Stimulated activated CD8-positive, alpha-beta memory T cell treated with anti-CD3 and anti-CD28 coated beads, Interleukin-7, amount 100 ng/mL, for 4 hours (primary cell): ENCODE measurements at places on chromosomes 16 and 17.

- DNase-seq, result no peak
These were observed 173.8 kb upstream of the IRX3 start for GRCh38 chr16:54460263-54460860.

GRCh38 chr17:43402078-43402477, 3.3 kb downstream of the ARL4D start:
- DNase-seq, result no peak

GRCh38 chr17:7356756-7357155, 1.8 kb downstream of the TMEM95 start:
- DNase-seq, result no peak

DNA sequence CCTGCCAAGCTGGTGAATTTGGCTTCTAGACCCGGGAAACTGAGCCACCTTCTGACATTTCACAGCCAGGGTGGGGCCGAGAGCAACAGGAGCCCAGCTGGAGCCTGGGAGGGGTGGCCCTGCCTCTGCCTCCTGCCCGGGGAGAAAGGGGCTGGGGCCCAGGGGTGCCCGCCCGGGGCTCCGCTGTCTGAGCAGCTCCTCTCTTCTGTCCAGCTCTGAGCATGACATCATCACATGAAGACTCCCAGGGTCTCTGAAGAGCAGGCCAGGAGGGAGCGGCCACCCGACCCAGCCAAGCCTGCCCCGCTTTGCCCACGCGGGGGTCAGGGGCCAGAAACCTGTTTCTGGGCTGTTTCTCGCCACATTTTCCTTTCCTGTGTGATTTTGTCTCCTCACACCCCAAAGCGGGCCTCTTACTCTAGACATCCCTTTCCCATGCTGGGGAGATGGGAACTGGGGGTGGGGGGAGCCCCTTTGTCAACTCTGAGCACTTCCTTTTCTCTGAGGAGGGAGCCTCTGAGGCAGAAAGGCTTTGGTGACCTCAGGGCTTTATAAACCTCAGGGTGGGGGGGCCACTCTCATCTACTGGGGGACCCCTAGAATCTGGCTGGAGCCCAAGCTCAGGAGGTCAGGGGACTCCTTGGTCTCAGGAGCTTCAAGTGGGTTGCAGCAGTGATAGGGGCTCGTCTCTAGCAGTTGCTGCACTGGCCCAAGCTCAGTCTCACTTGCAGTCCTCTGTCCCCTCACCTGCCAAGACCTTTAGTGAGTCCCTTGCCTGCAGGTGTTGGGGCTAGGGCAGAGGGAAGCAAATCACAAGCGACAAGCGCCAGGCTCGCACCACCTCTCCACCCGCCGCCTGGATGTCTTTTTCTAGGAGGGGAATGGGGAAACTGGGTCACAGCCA, 7.6 kb downstream of the UBALD2 start:
- no peak for DNase-seq

DNA sequence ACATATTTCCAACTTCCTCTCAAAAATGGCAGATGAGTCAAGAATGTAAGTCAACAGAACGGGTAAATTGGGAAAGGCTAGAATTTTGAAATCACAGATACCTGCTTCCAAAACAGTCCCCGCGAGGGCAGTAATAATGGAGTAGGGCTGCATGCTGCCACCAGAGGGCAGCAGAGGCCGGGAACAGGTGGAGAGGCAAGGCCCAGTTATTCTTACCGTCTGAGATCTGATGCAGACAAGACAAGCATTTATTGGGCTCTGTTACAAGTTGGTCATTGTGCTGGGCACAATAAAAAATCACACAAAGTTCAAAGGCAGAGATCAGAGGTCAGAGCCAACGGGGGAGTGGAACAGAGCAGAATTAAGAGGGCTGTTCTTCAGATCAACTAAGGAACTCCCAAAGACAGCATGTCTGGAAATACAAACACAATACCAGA, 8.8 kb upstream of the MLKL start:
- peak; percentile 67 for DNase-seq

GRCh38 chr17:55117164-55117563, 147.6 kb upstream of the HLF start:
- no peak for DNase-seq

GRCh38 chr16:87410968-87411367, 18.8 kb downstream of the MAP1LC3B start:
- DNase-seq, result no peak

GRCh38 chr17:49285716-49286115, 55.1 kb upstream of the PHOSPHO1 start:
- no peak for DNase-seq

DNA sequence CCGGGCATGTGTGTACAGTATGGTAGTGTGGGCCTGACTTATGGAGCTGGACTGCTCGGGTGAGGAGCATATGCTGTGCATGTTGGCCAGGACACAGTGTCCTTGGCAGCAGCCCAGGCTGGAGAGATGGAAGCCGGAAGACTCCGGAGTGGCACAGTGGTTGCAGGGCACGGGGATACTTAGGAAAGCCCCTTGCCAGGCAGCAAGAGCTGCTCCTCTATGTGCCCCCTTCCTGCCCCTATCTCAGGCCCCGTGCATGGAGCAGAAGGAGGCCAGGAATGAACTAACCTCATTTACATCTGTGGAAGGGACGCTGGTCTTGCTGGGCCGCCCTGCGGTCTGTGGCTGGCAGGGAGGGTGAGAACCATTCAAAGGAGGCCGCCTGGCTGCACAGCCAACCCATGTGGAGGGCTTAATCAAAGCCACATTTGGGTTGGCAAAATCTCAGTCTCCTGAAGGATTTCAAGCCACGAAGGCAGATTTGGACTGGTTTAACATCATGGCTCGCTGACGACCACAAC, 32.2 kb upstream of the RCVRN start:
- DNase-seq, result no peak

DNA sequence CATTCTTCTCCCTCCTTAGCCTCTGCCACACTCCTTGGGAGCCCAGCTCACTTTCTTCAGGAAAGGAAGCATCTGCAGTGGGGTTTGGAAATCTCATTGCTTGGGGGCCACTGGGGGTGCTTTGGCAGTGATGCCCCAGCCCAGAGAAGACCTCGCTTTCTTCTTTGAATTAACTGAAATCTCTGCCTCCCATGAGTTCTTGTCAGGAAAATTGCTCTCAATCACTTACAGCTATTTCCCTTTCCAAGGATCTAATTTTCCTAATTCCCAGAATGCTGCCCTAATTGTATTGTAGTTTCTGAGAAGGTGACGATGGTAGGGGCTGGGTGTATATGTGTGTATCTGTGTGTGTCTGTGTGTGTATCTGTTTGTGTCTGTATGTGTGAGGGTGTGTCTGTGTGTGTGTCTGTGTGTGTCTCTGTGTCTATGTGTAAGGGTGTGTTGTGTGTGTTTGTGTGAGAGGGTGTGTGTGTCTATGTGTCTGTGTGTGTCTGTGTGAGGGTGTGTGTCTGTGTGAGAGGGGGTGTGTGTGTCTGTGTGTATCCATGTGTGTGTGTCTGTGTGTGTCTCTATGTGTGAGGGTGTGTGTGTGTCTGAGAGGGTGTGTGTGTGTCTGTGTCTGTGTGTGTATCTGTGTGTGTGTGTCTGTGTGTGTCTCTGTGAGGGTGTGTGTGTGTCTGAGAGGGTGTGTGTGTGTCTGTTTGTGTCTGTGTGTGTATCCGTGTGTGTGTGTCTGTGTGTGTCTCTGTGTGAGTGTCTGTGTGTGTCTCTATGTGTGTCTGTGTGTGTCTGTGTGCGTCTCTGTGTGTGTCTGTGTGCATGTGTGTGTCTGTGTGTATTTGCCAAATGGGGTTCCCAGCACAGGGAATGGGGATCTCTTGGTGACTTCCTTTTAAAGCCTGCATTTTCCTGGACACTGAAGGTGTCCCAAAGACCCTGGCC, 83.5 kb upstream of the DNAJA2 start:
- DNase-seq, result no peak

- no peak for DNase-seq
These were observed 78.5 kb downstream of the KLHDC4 start for GRCh38 chr16:87687126-87687910.

- no peak for DNase-seq
These were observed 9.5 kb downstream of the XPO6 start for GRCh38 chr16:28202147-28202746.

DNA sequence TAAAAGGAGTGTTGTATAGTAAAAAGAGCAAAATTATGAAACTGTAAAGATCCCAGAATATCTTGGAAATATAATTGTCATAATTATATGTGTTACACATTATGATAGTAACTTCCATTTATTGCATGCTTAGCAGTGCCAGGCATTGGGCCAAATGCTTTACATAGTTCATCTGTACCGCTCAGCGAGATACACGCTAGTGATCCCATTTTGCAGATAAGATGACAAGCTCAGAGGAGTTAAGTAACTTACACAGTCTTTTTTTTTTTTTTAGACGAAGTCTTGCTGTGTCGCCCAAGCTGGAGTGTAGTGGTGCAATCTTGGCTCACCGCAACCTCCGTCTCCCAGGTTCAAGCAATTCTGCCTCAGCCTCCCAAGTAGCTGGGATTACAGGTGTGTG, 6.8 kb upstream of the EZH1 start:
- DNase-seq, result no peak

GRCh38 chr16:69294051-69294450, 17.1 kb upstream of the VPS4A start:
- no peak for DNase-seq

GRCh38 chr16:72480911-72481310, 309.0 kb upstream of the PMFBP1 start:
- no peak for DNase-seq

DNA sequence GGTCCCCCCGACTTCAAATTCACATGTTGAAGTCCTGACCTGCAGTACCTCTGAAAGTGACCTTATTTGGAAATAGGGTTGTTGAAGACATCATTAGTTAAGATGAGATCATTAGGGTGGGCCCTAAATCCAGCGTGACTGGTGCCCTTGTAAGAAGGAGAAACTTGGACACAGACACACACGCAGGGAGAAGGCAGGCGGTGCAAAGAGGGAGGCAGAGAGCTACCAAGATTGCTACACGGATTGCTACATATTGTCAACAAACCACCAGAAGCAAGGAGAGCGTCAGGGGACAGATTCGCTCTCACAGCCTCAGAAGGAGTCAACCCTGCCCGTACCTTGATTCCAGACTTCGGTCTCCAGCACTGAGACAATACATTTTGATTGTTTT, 6.8 kb upstream of the WBP2 start:
- DNase-seq, result no peak

DNA sequence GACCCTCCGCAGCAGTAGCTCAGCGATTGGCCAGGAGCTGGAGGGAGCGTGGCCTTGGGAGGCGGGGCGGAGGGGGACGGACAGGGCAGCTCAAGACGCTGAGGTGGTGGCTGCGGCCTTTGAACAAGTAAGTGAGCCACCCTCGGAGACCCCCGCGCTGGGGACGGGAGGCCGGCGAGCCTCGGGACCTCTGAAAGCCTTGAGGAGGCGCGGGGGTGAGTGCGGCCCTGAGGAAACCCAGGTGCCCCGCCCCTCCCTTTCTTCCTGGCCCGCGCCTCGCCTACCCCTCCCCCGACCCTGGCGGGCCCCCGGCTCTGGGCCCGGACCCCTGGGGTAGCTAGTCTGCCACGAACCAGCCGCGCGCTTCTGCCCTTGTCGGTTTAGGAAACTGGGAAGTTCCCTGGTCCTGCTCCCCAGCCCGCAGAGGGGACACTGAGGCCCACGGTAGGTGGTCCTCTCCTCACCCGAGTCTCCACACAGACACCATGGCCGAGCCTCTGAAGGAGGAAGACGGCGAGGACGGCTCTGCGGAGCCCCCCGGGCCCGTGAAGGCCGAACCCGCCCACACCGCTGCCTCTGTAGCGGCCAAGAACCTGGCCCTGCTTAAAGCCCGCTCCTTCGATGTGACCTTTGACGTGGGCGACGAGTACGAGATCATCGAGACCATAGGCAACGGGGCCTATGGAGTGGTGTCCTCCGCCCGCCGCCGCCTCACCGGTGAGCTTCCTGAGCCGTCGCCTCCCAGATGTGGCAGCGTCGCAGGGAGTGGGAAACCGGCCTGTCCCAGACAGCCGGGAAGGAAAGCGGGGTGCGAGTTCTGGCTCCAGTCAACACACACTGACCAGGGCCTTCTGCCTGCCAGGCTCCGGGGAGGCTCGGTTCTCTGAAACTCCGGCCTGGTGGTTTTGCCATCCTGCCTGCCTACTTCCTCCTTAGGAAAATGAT, at the start of gene MAPK7:
MAPK7 (plus strand) TSS at position 83 of the 945 bp plus-strand sequence; CDS start at position 486, 403 bp downstream.
- no peak for DNase-seq

- no peak for DNase-seq
These were observed 16.2 kb upstream of the HNF1B start for GRCh38 chr17:37761059-37761458.

DNA sequence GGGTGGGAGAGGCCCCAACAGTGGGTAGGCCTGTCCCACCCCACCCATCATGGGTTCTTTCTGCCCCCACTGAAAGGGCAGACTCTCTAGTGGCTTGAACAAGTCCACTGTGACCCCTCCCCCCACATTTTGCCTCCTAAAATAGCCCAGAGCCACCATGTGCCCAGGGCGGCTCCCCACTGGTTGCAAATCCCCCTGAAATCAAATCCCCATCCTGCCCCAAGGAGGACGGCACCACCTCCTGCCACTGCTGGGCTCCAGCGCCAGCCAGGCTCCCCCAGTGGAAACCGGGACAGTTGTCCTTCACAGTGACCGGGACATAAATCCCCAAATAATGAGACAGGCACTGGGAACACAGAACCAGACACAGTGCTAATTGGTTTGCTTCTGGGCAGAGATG, 20.5 kb downstream of the ZNF385C start:
- DNase-seq, result no peak

GRCh38 chr17:82003411-82004381, 19.0 kb downstream of the CENPX start:
- no peak for DNase-seq

GRCh38 chr17:39754958-39755553, 17.3 kb downstream of the GRB7 start:
- DNase-seq, result no peak

GRCh38 chr16:4987580-4988374, 29.6 kb downstream of the SEC14L5 start:
- DNase-seq, result no peak

DNA sequence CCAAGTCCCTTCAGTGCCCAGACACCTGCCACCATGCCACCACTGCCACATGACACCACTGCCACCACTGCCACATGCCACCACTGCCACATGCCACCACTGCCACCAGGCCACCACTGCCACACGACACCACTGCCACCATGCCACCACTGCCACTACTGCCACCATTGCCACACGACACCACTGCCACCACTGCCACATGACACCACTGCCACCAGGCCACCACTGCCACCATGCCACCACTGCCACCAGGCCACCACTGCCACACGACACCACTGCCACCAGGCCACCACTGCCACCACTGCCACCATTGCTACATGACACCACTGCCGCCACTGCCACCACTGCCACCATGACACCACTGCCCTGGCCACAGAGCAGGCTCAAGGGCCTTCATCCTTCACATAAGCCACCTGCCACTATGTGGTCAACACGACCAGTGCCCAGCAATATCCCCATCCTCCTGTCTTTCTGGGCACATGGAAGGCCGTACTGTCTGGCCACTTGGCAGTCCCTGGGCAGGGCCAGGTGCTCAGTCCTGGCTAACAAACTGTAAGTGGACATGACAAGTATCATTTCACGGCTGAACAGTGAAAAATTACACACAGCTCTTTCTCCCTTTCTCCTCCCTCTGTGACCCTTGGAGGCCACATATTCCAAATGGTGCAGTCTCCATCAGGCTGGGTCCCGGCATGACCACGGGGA, 33.1 kb downstream of the ABR start:
- DNase-seq, result no peak
